ENCODE measurements at places on chromosomes 6 and 20.

DNA sequence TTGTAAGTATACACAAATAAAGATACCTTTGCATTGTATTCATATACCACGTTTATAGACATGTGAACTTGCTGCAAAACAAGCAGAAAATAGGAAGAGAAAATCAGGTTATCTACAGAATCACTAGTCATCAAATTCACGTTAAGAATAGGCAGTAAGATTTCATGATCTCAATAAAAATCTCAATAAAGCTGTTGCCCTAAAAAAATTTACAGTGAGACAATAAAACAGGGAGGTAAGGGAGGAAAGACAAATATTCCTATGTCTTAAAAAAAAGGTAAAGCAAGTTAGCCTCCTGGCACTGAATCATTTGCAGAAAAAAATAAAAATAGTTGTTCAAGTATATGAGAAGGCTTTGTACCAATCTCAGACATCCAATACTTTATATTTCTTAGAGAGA lies 44.1 kb downstream of the GPX5 start:
- no peak for DNase-seq

DNA sequence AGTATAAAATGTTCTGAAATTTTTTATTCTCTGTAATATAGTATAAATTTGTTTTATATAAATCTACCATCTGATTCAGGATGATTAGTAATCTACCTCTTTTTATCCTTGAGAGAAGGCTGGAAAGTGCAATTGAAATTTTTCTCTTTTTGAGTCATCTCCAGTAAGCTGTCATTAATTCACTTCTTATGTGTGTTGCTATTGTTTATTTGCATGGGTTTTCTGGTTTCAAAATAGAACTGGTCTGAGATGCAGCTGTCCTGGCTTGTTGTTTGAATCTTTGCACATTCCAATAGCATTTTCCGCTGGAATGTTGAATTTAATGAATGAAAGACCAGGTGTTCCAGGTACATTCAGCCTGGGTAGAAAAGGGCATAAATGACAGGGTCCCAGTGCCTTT lies 24.3 kb upstream of the TAB2 start:
- DNase-seq = no peak

GRCh38 chr6:5416250-5416649 lies 154.9 kb downstream of the FARS2 start:
- DNase-seq = no peak

GRCh38 chr20:34040300-34040995 lies 46.7 kb downstream of the RALY start:
- DNase-seq = no peak

DNA sequence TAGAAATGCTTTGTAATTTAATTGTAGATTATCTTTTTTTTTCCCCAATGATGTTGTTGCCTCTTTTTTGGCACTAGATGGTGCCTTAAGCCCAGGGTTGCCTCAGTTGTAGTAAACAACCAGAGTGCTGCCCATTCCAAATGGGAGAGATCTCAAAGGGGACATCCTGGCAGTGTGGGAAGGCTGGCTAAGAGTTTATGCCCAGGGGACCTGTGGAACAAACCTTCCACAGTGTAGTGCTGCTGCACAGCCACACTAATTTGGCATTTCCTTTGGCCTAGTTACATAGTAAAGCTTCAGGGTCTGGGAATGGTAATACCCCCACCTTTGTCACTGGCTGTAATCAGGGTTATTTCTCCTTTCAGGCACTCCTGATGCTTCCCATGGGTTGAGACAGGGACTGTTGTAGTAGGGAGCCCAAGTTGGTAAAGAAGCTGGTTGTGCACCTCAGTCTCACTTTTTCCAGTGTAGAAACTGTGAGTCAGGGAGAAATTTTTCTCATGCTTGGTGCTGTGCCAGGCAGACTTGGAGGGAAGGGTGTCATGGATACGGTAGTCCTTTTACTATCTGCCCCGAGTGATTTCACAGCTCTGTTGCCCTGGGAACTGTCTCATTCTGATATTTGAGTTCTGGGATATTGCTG lies 177.8 kb upstream of the ECI2 start:
- DNase-seq = no peak

- peak; percentile 22 for DNase-seq
These were observed 663 bp downstream of the LST1 start for GRCh38 chr6:31586599-31587281.

DNA sequence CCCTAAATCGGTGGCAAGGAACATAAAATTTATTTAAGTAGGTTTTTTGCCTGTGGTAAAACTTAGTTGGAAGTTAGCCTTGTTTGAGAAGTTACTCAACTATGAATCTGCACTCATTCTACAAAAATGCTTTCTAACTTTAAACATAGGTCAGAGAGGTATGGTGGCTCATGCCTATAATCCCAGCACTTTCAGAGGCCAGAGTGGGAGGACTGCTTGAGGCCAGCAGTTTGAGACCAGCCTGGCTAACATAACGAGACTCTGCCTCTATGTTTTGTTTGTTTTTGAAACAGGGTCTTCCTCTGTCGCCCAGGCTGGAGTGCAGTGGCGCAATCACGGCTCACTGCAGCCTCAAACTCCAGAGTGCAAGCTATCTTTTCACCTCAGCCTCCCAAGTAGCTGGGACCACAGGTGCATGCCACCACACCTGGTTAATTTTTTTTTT lies 16.2 kb downstream of the USP49 start:
- DNase-seq = no peak

DNA sequence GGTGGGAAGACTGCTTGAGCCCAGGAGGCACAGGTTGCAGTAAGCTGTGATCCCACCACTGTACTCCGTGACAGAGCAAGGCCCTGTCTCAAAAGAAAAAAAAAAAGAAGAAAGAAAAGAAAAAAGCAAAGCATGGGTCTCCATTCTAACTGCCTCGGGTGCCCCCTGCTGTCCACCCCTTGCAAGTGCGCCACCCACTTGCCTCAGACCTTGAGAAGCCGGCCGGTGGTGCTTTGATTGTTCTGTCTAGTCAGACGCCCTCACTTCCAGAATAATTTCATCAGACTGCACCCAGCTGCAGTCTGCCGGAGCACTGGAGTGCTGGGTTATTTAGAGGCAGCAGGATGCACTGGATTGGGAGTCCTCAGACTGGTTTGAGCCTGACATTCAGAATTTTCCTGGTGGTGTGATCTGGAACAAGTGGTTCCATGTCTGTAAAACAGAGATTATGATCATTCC lies 17.6 kb upstream of the TM9SF4 start:
- no peak for DNase-seq

- no peak for DNase-seq
These were observed 197.4 kb downstream of the ESR1 start for GRCh38 chr6:152004896-152005295.

DNA sequence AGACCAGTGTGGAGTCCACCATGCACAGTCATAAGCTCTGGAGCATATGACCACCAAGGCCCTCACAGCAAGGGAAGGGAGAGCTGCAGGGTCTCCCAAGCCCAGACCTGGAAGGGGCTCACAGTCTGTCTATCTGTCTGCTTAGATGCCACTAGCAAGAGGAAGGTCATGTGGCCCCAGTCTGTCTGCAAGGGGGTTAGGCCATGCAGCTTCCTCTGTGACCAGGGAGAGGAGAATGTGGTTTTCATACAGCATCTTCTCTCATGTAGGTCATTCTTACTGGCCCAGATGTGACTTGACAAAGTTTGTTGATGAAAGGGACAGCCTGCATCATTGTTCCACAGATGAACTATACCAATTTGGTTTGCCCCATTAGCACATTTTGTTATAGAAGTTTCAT lies 260.8 kb downstream of the FARS2 start:
- no peak for DNase-seq

DNA sequence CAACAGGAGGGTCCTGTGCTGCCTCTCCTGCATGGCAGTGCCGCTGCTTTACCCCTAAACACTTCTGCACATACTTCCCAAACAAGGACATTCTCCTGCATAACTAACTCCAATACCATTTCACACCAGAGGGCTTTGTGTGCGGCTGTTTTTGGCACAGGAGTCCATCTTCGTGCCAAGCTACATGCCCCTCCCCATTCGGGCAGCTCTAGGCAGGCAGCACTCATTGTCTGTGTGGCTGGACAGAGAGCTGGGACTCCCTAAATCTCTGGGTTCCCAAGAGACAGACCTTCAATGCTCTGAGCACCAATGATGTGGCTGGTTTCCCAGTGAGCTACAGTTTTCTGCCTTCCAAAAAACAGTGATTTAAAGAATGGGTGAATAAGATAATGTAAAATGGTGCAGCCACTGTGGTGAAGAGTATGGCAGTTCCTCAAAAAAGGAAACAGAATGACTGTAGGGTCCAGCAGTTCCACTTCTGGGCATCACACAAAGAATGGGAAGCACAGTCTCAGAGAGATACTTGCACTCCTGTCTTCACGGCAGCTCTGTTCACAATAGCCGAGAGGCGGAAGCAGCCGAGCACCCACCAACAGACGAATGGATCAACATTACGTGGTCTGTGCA lies 80.3 kb upstream of the DUSP22 start:
- no peak for DNase-seq

- no peak for DNase-seq
These were observed 341.8 kb downstream of the CDKAL1 start for GRCh38 chr6:20876036-20876435.

DNA sequence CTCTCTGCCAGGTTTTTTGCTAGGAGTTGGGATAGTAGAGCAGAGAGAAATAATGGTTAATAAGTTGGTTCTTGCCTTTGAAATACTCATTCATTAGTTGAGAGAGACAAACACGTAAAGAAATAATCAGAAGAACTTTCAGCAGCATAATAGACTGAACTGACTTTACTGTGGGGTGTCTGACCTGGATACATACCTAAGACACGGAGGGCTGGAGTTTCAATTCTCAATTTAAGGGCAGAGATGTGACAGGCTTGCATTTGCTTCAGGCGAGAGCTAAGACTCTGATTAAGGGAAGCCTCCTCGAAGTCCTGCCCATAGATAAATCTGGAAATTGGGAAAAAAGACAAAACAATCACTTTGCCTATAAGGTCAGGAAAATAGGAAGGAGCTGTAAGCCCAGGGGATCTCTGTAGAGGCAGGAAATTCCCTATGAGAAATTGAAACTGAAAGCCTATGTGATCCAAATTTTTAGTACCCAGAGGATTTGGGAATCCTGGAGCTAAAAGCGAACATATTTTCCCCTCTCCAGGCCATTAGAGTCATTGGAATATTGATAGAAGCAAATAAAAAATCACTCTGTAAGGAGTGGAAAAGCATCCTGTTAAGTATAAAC lies 276.8 kb downstream of the PHACTR1 start:
- no peak for DNase-seq

GRCh38 chr6:69663215-69663614 lies 133.6 kb downstream of the LMBRD1 start:
- no peak for DNase-seq

DNA sequence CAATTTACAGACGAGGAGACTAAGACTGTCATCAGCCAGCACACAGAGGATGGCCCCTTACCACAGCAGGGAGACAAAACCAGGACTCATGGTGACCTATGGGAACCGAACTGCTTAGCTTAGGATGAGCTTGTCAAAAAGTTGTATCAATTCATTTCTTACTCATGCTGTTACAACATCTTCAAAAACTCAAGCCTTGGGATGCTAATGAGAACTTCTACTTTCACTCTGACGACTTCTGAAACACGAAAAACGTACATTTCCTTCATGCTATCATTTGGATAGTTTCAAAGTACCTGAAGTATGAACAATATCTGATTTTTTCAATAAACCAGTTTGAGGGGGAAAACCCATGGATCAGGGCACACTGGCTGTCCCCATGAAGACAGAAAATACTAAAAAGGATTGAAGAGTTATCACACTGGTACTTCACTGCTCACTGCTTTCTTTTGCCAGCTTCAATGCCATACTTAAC lies 31.9 kb downstream of the HIVEP2 start:
- DNase-seq = no peak

DNA sequence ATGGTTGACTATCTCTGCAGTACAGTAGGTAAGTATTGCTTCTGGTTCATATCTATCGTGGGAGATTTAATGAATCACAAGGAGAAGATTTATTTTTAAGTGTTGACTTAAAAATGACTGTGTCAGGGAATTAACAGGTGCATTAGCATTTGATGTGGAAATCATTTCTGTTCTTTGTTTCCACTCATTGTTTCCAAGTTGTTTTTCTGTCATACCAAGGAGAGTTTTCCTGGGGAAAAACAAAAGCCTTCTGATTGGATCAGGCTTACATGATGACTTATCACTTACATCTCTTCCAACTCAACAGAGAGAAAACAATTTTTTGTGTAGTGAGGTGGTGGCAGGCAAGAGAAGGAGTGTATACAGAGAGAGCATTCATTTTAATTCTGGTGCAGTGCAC lies 686.4 kb downstream of the HTR1B start:
- DNase-seq = no peak

- no peak for DNase-seq
These were observed 120.2 kb downstream of the MBOAT1 start for GRCh38 chr6:20092071-20092566.

DNA sequence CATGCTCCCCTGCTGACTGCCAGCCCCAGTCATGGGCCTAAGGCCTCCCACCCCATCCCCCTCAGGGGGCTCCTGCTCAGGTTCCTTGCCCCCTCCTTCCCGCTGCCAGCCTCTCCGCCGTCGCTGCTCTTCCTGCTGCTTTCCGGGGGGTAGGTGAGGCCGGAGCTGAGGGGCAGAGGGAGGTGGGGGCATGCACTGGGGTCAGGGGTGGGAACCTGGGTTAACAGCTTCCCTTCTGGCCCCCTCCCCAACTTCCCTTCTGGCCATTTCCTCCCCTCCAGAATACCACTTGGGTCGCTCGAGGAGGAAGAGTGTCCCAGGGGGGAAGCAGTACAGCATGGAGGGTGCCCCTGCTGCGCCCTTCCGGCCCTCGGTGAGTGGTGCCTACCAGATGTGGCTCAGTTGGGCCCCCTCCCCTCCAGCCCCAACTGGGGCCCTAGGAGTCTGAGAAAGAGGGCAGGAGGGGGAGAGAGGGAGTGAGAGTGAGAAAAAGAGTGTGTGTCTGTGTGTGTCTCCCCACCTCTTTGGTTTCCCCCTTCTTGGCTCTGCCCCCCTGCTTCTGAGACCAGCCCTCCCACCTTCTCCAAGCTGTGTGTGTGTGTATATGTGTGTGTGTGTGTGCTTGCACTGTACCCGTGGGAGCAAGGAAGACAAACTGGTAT lies 12.1 kb downstream of the SYNGAP1 start:
- no peak for DNase-seq

DNA sequence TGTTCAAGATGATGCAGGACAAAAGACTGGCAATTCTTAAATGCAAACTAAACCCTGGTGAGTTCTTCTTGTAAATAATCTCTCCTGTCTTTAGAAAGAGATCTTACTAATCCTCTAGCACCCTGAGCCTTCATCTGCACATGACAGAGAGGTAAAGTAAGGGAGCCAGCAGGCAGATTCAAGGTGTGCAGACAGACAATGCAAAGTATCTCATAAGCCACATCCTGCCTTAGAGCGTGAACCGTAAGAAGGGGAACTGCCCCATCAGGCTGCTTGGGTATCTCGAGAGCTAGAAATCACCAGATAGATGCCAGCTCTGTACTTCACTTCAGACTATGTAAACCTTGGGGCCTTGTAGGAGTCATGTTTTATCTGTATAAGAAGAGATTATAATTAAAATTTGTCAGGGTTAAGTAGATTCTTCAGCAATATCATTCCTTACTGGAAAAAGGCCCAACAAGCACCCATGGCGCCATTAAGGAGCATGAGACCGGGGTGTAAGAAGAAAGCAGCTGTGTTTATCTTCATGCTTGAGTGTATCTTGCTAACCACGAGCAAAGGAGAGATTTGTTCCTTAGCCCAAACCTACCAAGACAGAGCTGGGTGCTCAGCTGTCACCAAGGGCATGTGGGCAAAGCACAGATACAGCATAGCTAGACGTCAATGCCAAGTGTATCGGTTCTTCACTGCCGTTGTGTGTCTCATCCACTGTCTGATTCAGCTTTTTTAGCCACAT lies 24.4 kb downstream of the CNR1 start:
- DNase-seq = no peak

All from C1 segment of cervical spinal cord (tissue), 14 donors.